Hindlimb muscle (tissue), 1 donor: ENCODE measurements at places on chromosomes 2 and 18. TPM values are rescaled to one million over a fixed set of nuclear protein-coding genes. Genes with fewer than 3 reads are reported as not detected.
A peak's percentile ranks its signal among the peaks of the same experiment; 100 is the strongest.

DNA sequence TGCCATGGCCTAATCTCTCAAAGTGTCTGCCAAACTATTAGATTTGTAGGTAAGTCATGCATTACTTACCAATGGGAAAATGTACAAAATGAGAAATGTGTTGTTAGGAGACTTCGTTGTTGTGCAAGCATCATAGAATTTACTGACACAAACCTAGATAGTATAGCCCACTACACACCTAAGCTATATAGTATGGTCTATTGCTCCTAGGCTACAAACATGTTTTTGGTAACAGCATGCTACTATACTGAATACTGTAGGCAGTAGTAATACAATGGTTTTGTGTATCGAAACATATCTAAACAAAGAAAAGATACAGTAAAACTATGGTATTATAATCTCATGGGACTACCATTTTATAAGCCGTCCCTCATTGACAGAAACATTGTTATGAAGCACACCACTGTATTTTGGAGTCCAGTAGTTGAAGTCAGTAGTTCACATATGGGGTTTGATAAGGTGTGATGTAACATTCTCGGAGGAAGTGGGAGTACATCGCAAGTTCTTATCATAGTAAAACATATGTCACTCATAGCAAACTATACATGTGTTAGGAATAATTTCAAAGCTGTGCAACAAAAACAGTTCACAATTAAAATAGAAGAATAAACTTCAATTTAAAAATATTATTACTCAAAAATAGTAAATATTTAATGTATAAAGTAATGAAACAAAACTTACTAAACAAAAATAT lies 12.0 kb upstream of the GTF2A1L start:
- no peak for DNase-seq

DNA sequence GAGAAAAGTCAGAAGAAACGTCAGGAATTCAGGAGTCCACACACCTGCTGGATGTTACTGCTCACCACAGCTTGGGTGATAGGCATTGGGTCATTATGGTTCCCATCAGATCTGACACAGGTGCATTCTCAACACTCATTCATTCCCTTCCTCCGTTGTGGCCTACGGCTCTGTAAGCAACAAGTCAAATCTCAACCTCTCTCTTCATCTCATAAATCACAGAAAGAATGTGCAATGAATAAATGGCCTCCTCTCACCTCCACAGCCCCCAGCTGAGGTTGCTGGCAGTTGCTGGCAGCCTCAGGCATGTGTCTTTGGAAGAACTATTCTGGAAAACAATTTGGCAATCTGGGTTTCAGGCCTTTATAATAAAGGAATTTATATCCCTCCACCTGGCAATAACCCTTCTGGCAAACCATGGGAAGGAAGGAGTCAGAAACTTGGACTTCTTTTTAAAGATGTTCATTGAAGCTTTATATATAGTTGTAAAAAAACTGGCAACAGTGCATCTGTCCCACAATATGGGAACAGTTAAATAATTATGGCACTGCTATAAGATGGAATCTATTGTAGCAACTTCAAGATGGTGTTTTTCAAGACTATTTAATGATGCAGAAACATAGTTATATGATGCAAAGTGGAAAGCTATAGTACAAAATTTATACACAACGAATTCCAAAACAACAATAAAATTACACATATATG lies 175.4 kb downstream of the ANAPC1 start:
- DNase-seq, result no peak

SLC25A52 gene
- polyA plus RNA-seq, result 0.34 TPM

DNA sequence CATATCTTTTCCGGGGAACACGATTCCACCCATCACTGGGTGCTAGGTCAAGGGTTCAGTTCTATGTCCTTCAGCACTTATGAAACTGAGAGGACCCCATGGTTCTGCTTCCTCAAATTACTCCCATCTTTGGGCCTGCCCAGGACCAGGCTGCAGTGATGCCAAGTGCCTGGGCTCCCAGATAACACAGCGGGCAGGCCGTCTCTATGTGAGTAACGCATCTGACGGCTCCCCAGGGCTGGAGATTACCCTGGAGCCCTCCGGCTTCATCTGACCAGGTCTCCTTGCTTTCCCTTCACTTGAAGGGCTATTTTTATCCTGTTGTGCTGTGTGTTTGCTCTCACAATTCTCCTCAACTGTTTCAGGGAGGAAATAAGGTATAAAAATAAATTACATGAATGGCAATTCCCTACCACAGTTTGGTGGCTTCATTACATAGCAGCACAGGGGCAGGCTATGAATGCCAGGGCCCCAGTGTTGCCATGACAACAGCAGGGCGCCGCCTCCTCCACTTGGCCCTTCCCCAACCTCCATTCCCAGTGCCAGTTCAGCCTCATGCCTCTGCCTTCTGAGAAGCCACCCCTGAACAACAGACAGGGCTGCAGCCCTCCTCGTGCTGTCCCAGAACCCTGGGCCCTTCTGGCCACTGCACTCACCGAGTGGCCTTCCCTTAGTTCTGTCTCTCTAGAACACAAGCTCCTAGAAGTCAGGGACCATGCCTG lies 25.4 kb upstream of the TMEM131 start:
- DNase-seq, result no peak

DNA sequence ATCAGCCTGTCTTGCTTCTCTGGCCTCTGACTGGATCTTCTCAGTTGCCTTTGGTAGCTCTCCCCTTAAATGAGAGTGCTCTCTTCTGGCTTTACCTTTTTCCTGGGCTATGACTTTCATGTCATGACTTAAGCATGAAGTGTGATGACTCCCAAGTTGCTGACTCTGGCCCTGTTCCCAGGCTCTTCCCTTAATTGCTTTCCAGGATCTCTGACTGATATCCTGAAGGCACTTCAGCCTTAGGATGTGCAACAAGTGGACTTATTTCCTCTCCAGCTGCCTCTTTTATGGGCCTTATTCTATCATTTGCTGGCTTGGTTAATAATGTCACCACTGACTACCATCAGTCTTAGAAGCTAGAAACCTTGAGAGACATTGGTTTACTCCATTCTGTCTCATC lies 17.4 kb downstream of the SEMA4F start:
- DNase-seq, result no peak

DNA sequence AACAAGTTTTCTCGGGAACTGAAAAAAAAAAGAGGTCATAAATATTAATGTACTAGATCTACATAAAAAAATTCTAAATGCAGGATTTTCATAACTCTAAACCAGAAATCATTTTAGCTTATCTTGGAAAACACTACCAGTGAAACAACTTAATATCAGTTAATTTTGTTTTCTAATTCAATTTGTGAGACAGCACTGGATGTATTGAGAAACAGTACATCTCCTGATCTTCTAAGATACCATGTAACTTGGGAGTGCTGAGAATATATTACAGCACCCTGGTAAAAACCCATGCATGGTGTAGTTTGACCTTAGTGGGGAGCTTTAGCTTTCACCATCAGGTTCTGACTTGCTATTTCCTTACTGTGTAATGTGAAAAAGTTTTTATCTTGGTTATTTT lies 129.6 kb downstream of the NRXN1 start:
- DNase-seq, result no peak

GRCh38 chr18:49002045-49002444 lies 51.3 kb upstream of the SMAD7 start:
- DNase-seq, result no peak

CYP1B1 gene
- 1.7 TPM for polyA plus RNA-seq

- DNase-seq, result no peak
Observed at GRCh38 chr18:13185675-13186198, 32.8 kb upstream of the LDLRAD4 start.

DNA sequence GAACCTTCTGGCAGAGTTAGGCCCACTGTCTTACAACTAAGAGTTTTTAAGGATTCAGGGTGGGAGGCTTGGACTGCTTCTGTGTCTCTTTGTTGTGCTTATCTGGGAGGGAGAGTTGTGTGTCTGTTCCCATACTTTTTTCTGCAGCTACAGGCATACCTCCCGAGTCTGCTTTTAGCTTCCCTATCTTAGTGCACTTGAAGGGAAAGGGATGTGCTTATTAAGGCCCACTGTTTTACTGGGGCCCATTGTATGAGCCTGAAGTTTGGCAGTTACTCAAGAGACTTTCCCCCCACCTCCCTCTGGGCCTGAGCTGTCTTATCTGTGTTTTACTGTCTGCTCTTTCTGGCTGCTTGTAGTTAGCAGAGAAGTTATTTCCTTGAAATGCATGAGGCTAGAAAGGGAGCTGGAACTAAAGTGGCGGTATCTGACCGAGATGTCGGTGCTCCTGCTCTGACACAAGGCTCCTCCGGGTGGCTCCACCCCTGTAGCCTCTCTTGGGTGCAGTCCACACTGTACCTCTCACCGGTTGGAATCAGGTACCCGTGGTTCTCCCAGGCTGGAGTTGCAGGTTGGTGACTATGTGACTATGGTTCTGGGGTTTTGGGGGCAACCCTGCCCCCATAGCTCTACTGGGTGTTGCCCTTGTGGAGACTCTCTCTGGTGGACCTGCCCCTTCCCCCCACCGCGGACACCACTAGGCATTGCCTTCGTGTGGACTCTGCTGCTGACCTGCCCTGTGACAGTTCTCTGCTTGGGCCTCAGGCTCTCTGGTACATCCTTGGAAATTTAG lies 12.9 kb downstream of the UBR3 start:
- DNase-seq, result no peak

DNA sequence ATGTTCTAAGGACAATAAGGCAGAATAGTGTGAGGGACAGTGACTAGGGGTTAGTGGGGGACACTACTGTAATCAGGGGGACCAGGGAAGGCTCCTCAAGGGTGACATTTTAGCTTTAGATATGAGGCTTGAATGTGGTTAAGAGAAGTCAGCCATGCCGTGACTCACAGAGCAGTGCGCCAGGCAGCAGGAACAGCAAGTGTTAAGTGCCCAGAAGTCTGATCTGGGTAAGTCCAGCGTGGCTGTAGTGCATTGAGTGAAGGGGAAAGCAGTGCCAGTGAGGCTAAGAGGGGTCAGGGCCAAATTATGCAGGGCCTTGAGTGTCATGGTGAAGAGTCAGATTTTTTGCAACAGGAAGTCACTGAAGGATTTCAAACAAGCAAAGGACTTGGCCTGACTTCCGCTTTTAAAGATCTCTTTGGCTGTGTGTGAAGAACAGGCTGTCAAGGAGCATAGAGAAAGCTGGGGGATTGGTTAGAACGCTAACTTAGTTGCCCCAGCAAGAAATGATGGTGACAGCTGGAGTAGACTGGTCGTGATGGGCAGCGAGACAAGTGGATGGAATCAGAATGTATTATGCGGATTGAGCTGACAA lies 151.5 kb downstream of the MSH2 start:
- no peak for DNase-seq

DNA sequence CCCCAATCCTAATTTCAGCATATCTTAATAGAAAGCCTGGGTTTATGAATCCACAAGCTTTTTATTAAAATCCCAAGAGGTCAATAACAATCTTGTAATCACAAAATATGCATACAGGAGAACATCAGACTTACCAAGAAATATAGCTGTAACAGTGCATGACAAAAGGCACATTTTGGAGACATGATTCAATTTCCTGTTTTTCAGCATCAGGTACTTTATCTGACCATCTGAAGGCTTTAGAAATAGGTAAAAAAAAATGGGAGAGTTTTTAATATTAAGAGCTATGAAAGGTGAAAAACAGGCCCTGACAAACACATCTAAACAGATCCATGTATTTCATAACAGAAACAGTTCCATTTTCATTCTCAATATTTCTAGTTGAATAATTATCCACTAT lies 89.9 kb upstream of the EFEMP1 start:
- no peak for DNase-seq

TXNL1 gene
- polyA plus RNA-seq, result 112 TPM

TFCP2L1 gene
- polyA plus RNA-seq, result 0.22 TPM

DNA sequence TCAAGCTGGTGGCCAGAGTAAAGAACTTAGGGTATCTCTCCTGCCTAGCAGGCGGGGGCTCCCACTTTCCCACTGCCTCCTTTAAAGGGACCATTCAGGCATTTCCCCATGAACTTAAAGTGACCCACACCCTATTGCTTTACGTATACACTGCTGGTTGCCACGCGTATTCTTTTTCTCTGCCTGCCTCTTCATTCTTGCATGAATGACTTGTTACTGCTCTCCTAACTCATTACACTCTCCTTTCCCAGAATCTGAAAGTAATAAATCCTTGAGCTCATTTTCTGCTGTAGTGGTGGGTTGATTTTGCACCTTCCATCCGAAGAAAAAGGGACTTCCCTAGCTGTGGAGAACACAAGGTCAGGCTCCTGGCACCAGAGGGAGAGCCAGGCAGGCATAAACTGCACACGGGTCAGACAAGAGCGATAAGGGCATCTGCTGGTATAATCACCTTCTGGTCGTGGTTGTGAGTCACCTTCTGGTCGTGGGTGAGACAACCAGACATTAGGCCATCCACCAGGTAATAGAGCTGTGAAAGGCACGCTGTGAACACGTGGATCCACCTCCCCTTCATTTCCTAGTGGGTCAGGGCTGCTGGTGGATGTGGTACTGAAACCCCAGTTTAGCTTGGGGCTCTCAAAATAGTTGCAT lies 950.3 kb downstream of the SOCS6 start:
- no peak for DNase-seq

BMP10 gene
- not detected for polyA plus RNA-seq

- no peak for DNase-seq
Observed at GRCh38 chr2:56410140-56410539, 226.3 kb downstream of the CCDC85A start.

TUBA3E gene
- not detected for polyA plus RNA-seq

DNA sequence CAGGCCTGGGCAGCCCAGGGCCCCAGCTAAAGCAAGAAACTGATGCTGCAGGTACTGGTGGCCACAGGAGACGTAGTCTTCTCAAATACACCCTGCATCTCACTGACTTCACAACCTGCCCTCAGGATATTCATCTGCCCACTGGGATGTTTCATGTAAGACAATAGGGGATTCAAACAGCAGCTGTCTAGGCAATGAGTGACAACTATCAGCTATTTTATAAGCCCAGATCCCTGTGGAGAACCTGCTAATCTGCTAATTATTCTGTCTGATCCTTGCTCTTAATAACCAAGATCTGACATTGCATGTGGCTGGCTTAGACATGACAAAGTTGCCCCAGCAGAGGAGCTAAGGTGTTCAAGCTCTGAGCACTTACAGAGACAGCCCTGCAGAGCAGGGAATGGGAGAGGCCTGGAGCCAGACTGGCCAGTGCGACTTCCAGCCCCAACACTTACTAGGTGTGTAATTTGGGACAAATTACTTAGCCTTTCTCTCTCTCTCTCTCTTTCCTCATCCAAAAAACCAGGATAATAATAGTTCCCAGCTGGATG lies 28.6 kb downstream of the SIGLEC15 start:
- no peak for DNase-seq

- DNase-seq, result peak; percentile 21
Observed at GRCh38 chr2:120108049-120108448, 95.2 kb downstream of the EPB41L5 start.

HOXD8 gene
- 45.0 TPM for polyA plus RNA-seq

GRCh38 chr2:237697586-237698357 lies 70.4 kb downstream of the LRRFIP1 start:
- no peak for DNase-seq

GRCh38 chr2:128984081-128984480 lies 665.4 kb upstream of the HS6ST1 start:
- DNase-seq, result no peak

- DNase-seq, result no peak
Observed at GRCh38 chr2:112138159-112139032, at the start of gene FBLN7. Gene FBLN7, plus strand, starts transcription at chr2:112138385. Its CDS starts 271 bp downstream, at chr2:112138656.

LGALSL gene
- 23.1 TPM for polyA plus RNA-seq
